ENCODE measurements at places on chromosomes 2 and 18. TPM values are rescaled to one million over a fixed set of nuclear protein-coding genes. Genes with fewer than 3 reads are reported as not detected.

DNA sequence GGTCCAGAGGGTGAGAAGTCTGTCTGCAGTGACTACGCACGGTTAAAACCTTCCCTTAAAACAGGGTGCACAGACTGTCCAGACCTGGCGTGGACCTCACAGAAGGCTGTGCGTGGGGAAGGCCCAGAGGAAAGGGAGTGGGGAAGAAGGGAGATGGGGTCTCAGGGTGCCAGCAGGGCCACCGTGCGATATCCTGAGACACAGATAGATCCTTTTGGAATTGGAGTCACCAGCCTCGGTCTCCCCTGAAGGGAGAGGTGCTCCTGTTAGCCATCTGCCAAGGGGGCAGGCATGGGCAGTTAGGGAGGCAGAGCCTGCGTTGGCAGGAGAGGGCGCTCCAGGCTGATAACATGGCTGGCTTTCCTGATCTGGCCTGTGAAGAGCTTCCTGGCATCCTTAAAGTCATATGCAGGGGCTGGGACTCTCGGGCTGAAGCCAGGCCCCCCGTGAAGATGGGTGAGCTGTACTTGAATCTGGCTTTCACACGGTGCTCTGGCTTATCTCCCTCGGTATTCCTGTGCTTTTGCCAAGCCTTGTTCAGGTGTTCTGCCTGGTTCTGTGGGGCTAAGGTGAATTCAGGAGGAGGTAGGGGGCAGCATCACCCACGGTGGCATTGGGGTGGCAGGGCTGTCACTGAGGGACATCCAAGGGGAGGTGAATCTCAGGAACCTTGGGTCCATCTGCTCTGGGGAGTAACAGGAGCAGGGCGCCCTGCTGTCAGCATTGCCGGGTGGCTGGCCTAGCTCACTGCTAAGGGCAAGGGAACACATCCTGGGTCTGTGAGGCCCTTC, 107.2 kb upstream of the SMAD2 start:
- DNase-seq = no peak
- no peaks in the 10 kb centered on the region for H3K36me3 ChIP-seq
- H3K27me3 ChIP-seq = no peaks in the 10 kb centered on the region
- H3K27ac ChIP-seq = no peak overlapping the region
- H3K4me3 ChIP-seq = no peak overlapping the region
- no peaks in the 10 kb centered on the region for H3K4me1 ChIP-seq

DNA sequence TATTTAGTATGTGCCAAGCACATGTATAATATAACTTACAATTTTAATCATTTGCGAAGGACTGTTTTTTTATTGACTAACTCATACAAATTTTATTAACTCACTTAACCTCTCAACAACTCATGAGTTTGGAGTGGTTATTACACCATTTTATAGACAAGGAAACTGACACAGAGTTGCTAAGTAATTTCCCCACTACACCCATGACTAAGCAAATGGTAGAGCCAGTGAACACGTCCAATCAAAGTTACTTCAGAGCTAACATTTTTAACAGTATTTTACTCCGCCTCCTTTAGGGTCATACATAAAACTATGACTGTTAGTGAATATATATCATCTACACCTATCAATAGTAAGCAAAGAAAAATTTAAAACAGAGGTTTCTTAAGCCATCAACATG, 556.7 kb upstream of the FSIP2 start:
- H3K27me3 ChIP-seq = no peaks in the 10 kb centered on the region
- DNase-seq = no peak
- no peaks in the 10 kb centered on the region for H3K36me3 ChIP-seq
- H3K4me1 ChIP-seq = no peaks in the 10 kb centered on the region
- no peak overlapping the region for H3K4me3 ChIP-seq

DNA sequence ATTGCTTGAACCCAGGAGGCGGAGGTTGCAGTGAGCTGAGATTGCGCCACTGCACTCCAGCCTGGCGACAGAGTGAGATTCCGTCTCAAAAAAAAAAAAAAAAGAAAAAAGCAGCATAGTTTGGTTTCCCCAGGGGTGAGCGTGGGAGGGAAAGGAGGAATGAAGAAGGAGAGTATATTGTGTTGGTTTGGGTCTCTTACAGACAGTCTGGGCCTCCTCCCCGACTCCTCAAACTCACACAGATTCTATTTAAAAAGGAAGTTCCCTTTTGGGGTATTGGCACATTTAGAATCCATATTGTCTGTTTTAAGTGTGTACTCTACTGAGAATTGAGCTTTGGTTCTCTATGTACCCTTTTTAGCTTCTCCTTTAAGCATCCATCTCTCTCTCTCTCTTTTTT, 27.4 kb upstream of the SLC20A1 start:
- H3K4me1 ChIP-seq = peaks cover 2% of the 10 kb centered on the region
- H3K4me3 ChIP-seq = no peak overlapping the region
- DNase-seq = no peak

DNA sequence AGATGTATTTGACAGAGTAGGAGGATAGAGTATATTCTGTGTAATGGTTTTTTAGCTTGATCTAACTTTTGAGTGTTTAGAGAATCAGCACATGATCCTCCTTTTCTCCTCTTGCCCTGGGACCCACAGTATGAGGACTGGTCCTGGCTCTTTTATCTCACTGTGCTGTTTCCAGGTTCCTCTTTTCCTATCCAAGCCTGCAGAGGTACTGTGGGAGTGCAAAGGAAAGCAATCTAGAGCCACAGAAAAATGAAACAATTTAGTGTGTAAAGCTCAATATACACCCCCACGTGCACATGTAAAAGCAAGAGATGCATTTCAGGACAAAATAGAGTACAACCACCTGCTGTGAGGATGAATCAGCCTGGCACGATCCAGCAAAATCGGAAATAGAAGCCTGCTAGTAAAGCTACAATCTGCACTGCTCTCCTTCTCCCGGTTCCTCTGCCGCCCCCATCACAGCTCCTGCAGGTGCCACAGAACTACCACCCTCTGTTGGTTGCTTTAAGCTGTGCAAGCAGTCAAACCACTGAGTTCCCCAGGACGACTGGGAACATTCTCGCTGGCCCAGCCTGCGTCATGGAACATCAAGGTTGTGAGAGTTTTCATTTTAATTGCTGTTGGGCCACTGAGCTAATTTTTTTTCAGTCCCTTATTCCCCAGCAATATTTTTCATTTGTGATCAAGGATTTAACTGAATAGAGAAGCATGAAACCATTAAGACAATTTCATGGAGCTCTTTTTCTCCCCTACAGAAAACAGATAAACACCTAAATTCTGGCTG, 47.8 kb upstream of the MAPRE3 start:
- no peak overlapping the region for H3K4me3 ChIP-seq
- peaks cover 8% of the 10 kb centered on the region for H3K4me1 ChIP-seq
- no peaks in the 10 kb centered on the region for H3K36me3 ChIP-seq
- no peaks in the 10 kb centered on the region for H3K27me3 ChIP-seq
- no peak for DNase-seq

DNA sequence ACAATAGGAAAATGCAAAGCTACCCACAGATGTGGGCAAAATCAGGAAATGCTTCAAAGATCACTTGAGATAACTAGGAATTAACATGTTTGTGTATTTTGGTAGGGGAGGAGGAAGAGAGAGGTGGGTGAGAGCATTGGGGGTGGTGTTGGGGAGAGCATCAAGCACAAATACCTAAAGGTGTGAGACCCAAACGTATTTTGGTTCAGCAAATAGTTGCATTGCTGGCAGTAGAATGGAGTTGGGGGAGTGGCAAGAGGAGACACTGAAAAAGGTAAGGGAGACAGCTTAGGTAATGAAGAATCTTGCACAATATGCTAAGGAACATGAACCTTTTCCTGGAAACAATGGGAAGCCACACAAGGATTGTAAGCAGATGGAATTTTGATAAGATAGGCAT, 1.5 kb upstream of the PELI1 start:
- no peaks in the 10 kb centered on the region for H3K4me1 ChIP-seq
- H3K27me3 ChIP-seq = no peaks in the 10 kb centered on the region
- no peak for DNase-seq
- H3K27ac ChIP-seq = no peak overlapping the region
- no peak overlapping the region for H3K4me3 ChIP-seq
- no peaks in the 10 kb centered on the region for H3K36me3 ChIP-seq

DNA sequence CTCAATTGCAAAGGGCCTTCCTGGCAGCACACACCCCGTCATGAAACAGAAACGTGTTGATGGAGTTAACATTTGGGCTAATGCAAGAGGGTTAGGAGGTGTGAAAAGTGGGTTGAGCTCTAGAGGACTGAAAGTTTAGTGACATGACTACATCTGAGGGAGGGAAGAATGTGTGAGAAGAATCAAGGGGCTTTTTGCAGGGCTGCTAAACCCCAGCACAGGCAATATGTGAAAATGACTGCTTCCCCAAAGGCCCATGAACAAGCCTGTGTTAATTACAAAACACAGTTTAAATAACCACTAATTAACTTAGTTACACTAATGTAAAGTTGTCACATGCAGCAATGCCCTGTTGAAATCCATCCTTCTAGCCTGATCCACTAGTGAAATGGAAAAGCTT, 63.4 kb upstream of the PEX13 start:
- H3K27ac ChIP-seq = no peak overlapping the region
- no peaks in the 10 kb centered on the region for H3K4me1 ChIP-seq
- H3K36me3 ChIP-seq = no peaks in the 10 kb centered on the region
- H3K4me3 ChIP-seq = no peak overlapping the region

GRCh38 chr18:23209031-23209430, 73.7 kb downstream of the CABLES1 start:
- DNase-seq = no peak
- peaks cover 11% of the 10 kb centered on the region for H3K36me3 ChIP-seq
- H3K27me3 ChIP-seq = no peaks in the 10 kb centered on the region

DNA sequence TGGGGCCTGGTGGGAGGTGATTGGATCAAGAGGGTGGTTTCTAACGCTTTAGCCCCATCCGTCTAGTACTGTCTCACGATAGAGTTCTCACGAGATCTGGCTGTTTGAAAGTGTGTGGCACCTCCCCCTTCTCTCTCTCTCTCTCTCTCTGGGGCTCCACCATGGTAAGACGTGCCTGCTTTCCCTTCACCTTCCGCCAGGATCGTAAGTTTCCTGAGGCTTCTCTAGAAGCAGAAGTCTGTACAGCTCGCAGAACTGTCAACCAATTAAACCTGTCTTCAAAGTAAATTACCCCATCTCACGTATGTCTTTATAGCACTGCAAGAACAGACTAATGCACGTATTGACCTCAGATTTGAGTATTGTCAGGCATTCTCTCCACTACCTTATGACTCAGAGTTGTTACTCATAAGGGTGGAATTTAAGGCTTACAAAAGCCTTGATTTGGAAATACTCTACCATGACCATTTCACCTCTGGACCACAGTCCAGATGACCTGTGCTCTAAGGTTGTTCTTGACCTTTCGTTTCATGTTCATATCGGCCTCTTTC, 99.5 kb upstream of the AGAP1 start:
- H3K4me1 ChIP-seq = no peaks in the 10 kb centered on the region
- no peak overlapping the region for H3K27ac ChIP-seq
- no peak for DNase-seq
- no peaks in the 10 kb centered on the region for H3K36me3 ChIP-seq

- H3K36me3 ChIP-seq = peaks cover 13% of the 10 kb centered on the region
- H3K27me3 ChIP-seq = peaks cover 88% of the 10 kb centered on the region
- H3K27ac ChIP-seq = no peak overlapping the region
These were observed 717 bp downstream of the IHH start for GRCh38 chr2:219059725-219060682.

- no peak overlapping the region for H3K4me3 ChIP-seq
- no peak for DNase-seq
- H3K36me3 ChIP-seq = no peaks in the 10 kb centered on the region
- no peaks in the 10 kb centered on the region for H3K27me3 ChIP-seq
- H3K27ac ChIP-seq = no peak overlapping the region
- H3K4me1 ChIP-seq = no peaks in the 10 kb centered on the region
These were observed 21.0 kb upstream of the ATP9B start for GRCh38 chr18:79048245-79048632.

DNA sequence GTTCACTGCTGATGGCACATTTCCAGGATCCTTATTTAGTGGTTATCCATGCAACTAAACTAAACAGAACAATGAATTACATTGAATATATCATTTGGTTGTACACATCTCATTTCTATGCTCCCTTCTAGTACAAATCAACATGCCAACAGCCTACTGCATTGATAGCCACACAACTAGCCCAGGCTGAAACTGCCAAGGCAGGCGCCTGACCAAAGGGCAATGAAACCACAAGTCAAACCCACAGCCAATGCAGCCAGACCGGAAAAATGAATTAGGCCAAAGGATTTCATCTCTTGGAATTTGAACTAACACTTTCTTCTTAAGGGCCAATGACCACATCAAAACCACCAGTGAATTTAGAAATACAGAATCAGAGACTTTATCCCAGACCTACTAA, 196.4 kb downstream of the NOL4 start:
- H3K36me3 ChIP-seq = no peaks in the 10 kb centered on the region
- no peaks in the 10 kb centered on the region for H3K4me1 ChIP-seq
- no peak overlapping the region for H3K4me3 ChIP-seq
- no peak for DNase-seq

DNA sequence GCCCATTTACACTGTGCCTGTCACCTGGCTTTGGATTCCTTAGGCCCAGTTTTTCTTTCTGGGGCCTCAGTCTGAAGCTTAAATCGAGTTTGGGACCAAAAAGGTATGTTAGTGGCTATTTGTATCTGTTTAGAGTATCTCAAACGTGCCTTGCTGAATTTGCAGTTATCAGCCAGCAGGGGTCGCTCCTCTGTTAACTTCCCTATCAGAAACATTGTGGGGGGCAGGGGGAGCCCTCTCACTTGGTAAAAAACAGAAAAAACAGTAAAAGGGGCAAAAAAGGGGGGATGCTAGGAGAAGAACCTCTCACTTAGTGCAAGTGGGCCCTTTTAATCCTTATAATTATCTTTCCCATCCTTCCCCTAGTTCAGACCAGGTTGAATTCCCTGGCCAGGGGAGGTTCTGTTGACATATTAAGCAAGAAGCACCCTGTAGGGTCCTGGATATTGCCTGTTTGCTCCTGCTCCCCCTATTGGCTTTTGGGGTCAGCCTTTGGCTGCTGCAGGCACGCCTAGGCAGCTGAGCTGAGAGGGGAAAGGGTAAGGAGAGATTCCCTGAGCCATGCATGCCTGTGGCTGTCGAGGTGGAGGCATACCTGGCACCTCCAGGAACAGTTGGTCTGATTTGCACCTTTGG, 8.8 kb upstream of the IFIH1 start:
- H3K4me3 ChIP-seq = no peak overlapping the region
- no peak overlapping the region for H3K27ac ChIP-seq
- DNase-seq = no peak
- no peaks in the 10 kb centered on the region for H3K36me3 ChIP-seq
- H3K27me3 ChIP-seq = no peaks in the 10 kb centered on the region
- no peaks in the 10 kb centered on the region for H3K4me1 ChIP-seq

- no peaks in the 10 kb centered on the region for H3K36me3 ChIP-seq
- DNase-seq = no peak
- no peaks in the 10 kb centered on the region for H3K4me1 ChIP-seq
- H3K27me3 ChIP-seq = no peaks in the 10 kb centered on the region
- no peak overlapping the region for H3K4me3 ChIP-seq
These were observed 33.6 kb downstream of the ASXL3 start for GRCh38 chr18:33611525-33612135.

The OTOF gene
- 0.06 TPM for polyA plus RNA-seq

The FSIP2 gene
- polyA plus RNA-seq = 0.47 TPM

The SERPINB11 gene
- not detected for polyA plus RNA-seq

The UCN gene
- 0.35 TPM for polyA plus RNA-seq

The C2orf81 gene
- polyA plus RNA-seq = 2.4 TPM

The ST8SIA5 gene
- polyA plus RNA-seq = 2.4 TPM

All from H1 (cell line).